ENCODE measurements at places on chromosomes 2 and 18.

DNA sequence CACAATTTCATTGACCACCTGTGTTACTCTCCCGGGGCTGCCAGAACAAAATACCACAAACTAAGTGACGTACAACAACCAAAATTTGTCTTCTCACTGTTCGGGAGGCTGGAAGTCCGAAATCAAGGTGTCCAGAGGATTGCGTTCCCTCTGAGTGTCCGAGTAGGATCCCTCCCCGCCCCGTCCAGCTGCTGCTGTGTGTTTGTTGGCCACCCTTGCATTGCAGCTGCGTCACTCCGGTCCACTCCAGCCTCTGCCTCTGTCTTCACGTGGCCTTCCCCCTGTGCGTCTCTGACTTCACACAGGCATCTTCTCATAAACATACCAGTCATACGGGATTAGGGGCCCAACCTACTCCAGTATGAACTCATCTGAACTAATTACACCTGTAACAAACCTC, 251.8 kb upstream of the SMIM21 start:
- no peak for DNase-seq

- no peak for DNase-seq
These were observed 213.0 kb upstream of the RAB6C start for GRCh38 chr2:129766374-129766993.

GRCh38 chr2:64448041-64448426, 5.9 kb upstream of the LGALSL start:
- DNase-seq, result no peak

GRCh38 chr18:62610351-62610700, 87.5 kb downstream of the ZCCHC2 start:
- no peak for DNase-seq
